ENCODE measurements at places on chromosomes 5 and 9.

DNA sequence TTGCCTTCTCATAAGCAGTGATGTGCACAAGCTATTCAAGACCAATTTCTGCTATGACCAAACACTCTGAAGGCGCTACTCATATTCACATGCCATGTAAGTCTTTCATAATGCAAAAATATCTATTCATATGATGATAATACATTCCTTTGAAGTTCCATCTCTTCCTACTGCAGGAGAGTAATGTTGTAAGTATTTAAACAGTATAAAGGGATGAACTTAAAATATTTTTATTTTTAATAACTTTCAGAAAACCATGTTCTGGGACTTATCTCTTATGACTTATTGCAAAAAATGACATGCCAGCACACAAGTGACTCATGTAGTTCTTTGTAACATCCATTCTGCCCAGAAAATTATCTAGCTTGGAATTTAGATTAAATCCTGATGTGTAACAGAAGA is 376.4 kb downstream of the KCTD16 start:
- no peak for DNase-seq

GRCh38 chr9:77005216-77005615 is 14.2 kb upstream of the FOXB2 start:
- no peak for DNase-seq

GRCh38 chr9:36881743-36882441 is 152.2 kb downstream of the PAX5 start:
- DNase-seq = no peak

DNA sequence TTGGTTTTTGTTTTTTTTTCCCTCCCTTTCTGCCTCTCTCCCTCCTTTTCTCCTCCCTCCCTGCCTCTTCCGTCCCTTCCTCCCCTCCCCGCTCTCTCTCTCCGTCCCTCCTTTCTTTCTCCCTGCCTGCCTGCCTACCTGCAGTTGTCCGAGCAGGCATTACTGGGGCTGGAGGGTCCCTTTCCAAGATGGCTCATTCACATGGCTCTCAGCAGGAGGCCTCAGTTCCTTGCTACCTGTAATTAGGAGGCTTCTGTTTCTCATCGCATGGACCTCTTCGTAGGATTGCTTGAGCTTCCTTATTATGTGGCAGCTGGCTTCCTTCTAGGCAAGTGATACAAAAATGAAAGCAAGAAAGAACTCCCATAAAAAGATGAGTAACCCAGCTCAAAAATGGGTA is 8.0 kb downstream of the RGS3 start:
- DNase-seq = no peak

DNA sequence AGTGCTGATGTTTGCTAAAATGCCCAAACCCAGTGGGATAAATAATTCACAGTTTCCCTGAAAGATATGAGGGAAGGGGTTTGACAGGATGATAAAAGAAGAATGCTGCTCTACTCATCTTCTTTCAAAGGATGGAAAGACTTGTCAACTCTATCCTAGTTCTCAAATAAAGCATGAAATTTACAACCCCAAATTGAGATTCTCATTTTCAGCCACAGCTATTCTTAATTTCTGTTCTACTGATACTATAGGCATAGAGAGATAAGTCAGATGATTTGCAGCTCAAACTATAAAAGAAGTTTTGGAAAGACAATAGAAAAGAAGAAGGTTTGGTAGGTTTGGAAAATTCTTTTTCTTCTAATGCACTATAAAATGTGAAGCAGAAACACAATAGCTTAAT is 542.6 kb downstream of the CSNK1G3 start:
- no peak for DNase-seq

DNA sequence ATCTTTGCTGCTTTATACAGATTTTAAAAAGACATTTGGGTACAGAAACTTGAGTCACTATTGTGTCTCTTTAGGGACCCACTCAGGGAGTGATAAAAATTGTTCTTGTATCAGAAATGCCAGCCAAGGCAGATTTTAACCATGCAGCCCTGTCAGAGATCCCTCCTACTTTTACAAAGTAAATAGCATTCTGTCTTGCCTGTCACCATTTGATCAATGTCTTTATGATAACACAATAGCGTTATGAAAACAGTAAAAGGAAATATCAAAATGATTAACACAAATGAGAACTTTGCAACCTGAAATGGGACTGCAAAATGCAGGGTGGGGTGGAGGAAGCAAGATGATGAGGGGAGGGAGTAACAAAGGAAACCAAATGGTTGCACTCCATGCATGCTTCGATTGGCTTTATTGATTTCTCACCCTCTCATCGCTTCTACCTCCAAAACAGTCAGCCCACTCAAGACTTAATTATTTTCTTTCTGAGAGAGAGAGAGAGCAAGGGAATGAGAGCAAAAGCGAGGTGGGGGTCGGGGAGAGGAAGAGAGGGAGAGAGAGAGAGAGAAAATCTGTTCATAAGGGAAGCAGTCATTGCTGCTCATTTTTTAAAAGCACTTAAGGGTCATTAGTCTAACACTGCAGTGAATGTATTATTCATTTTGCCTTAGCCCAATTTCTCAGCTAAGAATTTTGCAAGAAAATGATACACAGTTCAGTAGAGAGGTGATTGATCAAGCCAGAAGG is 576.5 kb downstream of the CSNK1G3 start:
- DNase-seq = no peak

DNA sequence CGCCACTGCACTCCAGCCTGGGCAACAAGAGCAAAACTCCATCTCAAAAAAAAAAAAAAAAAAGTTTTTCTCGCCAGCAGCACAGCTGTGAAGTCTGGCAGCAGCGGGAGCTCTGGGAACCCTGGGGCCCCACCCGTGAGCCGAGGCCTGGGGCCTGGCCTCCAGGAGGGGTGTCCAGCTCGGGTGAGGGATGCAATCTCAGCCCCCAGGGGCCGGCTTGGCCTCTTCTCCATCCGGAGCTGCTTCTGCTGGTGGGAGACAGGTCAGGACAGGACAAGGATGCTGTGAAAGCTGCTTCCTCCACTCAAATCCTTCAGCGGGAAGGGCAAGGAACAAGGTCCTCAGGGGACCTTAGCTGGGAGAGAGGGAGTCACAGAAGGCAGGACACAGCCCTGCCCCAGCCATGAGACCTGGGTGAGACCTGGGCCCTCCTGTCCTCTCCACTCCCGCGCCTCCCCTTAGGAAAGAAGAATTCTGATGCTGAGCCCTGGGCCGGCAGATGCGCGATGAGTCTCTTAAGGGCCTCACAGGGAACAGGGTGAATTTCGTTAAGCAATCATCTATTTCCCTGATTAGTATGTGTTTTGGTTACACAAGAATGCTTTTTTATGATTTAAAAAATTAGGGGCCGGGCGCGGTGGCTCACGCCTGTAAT is 30.6 kb downstream of the PLPP7 start:
- no peak for DNase-seq

DNA sequence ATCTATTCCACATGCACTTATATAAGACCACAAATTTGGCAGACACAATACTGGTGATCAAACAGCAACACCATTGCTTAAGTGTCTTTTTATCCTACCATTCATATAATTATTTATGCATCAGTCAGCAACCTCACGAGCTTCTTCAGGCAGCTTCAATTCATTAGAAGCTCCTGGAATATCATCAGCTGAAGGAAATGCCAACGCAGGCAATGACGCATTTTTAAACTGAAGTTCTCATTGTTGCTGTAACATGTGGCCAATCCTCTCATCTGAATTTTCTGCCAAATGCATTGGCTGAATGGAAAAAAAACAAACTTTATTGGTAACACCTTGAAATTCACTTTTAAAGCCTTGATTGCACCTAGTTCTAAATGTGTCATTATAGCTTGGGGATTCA is 376.4 kb upstream of the RGMB start:
- DNase-seq = no peak

- no peak for DNase-seq
Observed at GRCh38 chr5:45622365-45622764, 73.8 kb downstream of the HCN1 start.

DNA sequence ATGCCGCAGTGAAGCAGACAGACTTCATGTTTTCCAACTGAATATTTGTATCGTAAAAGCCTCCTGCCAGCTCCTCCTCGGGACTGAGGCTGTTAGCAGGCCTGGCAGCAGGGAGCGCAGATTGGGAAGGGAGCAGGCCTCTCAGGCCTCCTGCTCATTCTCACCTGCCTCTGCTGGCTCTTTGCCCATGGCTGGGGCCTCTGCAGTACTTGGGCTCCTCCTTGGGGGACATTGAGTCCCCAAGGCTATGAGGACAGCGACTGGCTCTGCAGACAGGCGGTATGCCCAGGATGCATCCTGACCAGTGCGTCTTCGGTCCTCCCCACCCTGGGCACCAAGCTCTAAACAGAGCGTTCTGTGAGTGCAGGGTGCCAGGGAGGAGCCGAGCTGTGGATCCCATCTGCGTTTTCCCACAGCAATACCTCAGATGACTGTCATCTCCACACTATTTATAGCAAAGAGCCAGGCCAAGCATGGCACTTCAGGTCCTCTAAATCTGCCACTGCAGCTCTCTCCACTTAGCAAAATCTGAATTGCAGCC is 38.7 kb downstream of the TSTD2 start:
- DNase-seq = no peak

DNA sequence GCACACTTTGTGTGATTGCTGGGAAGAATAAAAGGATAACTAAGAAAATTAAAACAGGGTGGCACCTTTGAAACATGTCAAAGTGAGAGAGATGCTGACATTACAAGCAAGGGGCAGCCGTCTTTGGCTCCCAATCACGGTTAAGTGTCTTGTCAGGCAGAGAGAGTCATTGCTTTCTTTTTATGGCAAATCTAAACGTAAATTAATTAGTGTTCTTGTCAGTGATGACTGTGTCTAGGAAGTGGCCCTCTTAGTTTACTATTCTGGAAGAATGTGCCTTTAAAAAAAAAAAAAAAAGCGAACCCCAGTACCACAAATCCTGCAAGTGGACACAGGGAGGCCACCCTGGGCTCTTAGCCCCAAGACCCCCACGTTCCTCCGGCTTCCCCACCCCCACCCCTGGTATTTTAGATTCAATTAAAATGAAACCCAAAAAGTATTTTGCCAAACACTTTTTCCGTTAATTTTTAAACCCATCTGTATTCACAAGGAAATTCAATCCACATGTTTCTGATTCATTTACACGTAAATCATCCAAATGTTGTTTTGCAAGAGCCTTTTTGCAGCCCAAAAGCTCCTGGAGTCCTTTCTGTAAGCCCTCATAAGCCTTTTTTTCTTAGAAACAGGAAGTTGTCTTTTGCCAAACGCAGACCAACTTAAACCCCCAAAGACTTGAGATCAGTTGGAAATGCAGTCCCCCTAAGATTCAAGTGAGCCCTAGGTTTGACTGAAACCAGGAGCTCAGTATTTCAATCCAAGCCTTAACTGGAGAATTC is 399.3 kb downstream of the EBF1 start:
- no peak for DNase-seq

GRCh38 chr5:79408028-79408427 is 105.9 kb downstream of the HOMER1 start:
- no peak for DNase-seq

DNA sequence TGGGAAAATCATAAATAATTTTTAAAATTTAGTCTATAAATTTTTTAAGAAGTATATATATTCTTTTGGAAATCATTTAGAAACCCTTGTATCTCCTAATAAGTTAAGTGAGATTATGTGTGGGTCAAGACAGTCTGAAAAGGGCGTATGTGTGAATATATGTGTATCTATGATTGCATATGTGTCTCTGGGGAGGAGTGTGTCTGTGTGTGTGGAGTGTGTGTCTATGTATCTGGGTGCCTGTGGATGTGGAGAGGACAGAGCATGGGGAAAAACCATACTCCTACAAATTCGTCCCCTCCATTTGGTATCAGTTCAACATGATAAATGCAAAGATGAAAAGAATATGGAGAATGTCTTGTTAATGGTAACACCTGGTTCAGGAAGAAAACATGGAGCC is 342.0 kb upstream of the ACTBL2 start:
- no peak for DNase-seq

- no peak for DNase-seq
Observed at GRCh38 chr5:68405026-68405684, 189.6 kb downstream of the PIK3R1 start.

DNA sequence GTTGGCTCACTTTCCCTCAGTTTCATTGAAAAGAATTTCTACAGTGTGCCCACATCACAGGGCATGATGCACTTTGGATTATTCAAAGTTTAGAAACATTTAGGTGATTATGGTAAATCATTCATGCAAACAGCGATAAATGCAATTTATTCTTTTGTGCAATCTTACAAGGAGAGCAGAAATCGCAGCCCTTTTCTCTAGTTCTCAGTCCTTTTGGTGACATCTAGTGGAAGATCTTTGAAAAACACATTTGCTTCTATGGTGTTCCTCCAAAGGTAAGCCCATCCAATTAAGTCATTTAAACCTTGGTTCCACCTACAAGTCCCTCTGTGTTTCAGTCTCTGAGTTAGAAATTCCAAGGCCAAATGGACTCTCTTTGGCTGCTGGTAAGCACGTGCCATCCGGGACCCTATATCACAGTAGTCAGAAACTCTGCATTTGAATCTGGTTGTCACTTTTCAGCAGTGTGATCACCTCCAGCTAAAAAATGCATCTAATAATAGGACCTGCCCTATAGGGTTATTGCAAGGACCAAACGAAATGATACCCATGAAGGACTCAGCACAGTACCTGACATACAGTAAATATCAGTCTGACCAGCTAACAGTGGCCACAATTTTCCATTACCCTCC is 66.4 kb downstream of the MACROH2A1 start:
- no peak for DNase-seq

DNA sequence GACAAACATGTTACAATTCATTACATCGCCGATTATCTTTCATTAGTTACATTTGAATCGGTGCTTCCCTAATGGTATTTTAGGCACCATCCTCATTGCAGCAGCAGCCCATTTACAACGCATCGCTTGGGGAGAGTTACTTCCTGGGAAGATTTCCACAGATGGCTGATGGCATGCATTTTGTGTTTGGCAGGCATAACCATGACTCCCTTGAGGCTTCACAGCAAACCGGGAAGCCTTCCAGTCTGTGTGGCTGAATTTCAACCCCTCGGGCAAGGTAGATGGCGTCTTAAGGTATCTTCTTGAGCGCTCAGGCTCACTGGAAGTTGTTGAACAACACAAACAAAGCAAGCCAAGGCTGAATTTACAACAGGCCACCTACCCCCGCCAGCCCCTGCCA is 1.6 kb upstream of the DNAH5 start:
- DNase-seq = no peak

- no peak for DNase-seq
Observed at GRCh38 chr9:94800424-94801117, 74.1 kb downstream of the AOPEP start.

DNA sequence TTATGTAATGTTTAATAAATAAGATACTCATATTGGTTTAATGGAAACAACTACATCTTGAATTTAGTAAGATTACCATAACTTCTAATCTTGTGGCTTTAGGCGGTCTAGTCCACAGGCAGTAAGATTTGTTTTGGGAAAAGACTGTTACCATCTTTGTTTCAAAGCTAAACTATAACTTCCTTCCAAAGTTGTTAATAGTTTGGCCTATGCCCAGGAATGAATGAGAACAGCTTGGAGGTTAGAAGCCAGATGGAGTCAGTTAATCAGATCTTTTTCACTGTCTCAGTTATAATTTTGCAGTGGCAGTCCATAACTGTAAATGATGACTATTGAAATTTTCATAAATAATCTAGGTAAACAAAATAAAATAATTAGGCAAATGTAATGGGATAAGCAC is 241.8 kb upstream of the KLF9 start:
- DNase-seq = no peak

Measured in activated naive CD4-positive, alpha-beta T cell (primary cell).